ENCODE measurements at places on chromosomes 11 and 22. TPM values are rescaled to one million over a fixed set of nuclear protein-coding genes. Genes with fewer than 3 reads are reported as not detected.

MMP1 gene
- 0.71 TPM for total RNA-seq

CD248 gene
- total RNA-seq = 0.02 TPM

SHISAL1 gene
- 2.7 TPM for total RNA-seq

DDIAS gene
- total RNA-seq = 17.9 TPM

C11orf65 gene
- total RNA-seq = 0.19 TPM

EHF gene
- 1.4 TPM for total RNA-seq

CARD10 gene
- total RNA-seq = 29.9 TPM

UQCR10 gene
- total RNA-seq = 113 TPM

DDX10 gene
- total RNA-seq = 38.6 TPM

C11orf91 gene
- 1.2 TPM for total RNA-seq

NCAM1 gene
- 0.06 TPM for total RNA-seq

LRRN4CL gene
- total RNA-seq = 0.08 TPM

MMP12 gene
- 0.08 TPM for total RNA-seq

KRTAP5-11 gene
- not detected for total RNA-seq

TEX54 gene
- not detected for total RNA-seq

OR5A1 gene
- not detected for total RNA-seq

RIMBP3C gene
- not detected for total RNA-seq

DEFB131B gene
- not detected for total RNA-seq

GLYAT gene
- not detected for total RNA-seq

DLG2 gene
- total RNA-seq = 0.23 TPM

ARHGAP20 gene
- total RNA-seq = not detected

JAML gene
- total RNA-seq = not detected

UBQLNL gene
- not detected for total RNA-seq

CALCA gene
- total RNA-seq = not detected

PHLDB1 gene
- 10.0 TPM for total RNA-seq

TSSC4 gene
- total RNA-seq = 64.9 TPM

ADAMTS15 gene
- 7.5 TPM for total RNA-seq

EWSR1 gene
- total RNA-seq = 211 TPM

FGF3 gene
- not detected for total RNA-seq

LDHAL6A gene
- not detected for total RNA-seq

RAPSN gene
- total RNA-seq = 0.12 TPM

PDGFD gene
- total RNA-seq = 5.9 TPM

KRTAP5-2 gene
- not detected for total RNA-seq

CCDC81 gene
- 0.21 TPM for total RNA-seq

GAL3ST1 gene
- total RNA-seq = 10.9 TPM

UBE2L3 gene
- total RNA-seq = 66.1 TPM

OR51T1 gene
- total RNA-seq = not detected

CLP1 gene
- 28.2 TPM for total RNA-seq

POU2AF3 gene
- 1.8 TPM for total RNA-seq

TECTA gene
- 0.08 TPM for total RNA-seq

CNTF gene
- total RNA-seq = 1.3 TPM

CYTH4 gene
- total RNA-seq = 0.59 TPM

OR8G5 gene
- total RNA-seq = not detected
